ENCODE measurements at places on chromosomes 7 and 10.

DNA sequence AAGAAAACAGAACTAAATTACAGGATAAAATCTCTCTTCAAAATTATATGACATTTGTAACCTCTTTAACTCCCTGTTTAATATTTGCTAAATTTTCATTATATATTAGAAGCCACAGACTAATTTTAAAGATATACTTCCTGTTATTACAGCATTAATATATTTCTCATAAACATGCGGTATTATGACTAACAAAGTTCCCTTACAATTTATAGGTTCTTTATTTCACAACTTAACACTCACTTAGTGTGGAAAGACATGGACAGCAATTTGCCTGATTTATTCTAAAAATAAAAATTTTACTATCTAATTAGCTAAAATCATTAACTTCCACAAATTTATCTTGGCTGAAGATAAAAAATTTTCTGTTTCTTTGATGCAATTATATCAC is 29.0 kb downstream of the CTNNA3 start:
- DNase-seq, result peak; percentile 31

DNA sequence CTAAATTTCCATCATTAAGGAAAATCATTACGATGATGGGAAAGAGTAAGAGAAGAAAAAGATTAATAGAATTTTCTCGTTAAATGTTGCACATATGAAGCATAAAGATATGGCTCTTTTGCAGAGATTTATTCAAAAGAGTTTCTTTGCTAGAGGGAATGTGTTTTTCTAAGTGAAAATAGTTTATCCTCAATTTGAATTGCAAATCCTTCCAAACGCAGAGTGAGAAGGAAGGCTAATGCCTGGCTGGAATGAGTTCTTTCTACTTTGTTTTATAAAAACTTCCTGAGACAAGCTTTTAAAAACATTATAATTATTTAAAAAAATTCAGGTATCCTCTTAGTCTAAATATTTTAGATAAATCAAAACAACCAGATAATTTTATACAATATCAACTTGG is 14.2 kb downstream of the CYP26A1 start:
- no peak for DNase-seq

GRCh38 chr10:17109475-17110207 is 20.0 kb downstream of the CUBN start:
- peak; percentile 60 for DNase-seq

GRCh38 chr7:122887848-122888247 is 1.6 kb upstream of the CADPS2 start:
- no peak for DNase-seq

GRCh38 chr10:74869635-74870034 is 43.2 kb downstream of the KAT6B start:
- no peak for DNase-seq

- no peak for DNase-seq
These were observed 145.1 kb downstream of the PLXNA4 start for GRCh38 chr7:132430861-132431822.

GRCh38 chr10:125231116-125231812 is 70.9 kb upstream of the CTBP2 start:
- peak; percentile 96 for DNase-seq

DNA sequence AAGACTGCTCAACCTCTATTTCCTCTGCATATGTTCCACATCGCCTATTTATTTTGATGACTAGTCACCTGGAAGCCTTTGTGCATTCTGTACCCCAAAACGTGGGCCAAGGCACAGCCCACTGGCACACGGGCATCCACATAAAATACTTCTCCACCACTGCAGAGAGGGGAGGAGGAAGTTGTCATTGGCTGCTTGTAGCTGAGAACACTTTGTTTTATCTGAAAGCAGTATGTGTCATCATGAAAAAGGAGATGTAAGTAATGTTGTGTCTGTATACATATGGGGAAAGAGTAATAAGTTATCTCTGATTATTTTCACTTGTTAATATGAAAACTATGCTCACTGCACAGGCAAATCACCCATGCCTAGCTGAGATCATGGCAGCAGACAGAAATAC is 48.2 kb upstream of the AMPH start:
- peak; percentile 6 for DNase-seq

DNA sequence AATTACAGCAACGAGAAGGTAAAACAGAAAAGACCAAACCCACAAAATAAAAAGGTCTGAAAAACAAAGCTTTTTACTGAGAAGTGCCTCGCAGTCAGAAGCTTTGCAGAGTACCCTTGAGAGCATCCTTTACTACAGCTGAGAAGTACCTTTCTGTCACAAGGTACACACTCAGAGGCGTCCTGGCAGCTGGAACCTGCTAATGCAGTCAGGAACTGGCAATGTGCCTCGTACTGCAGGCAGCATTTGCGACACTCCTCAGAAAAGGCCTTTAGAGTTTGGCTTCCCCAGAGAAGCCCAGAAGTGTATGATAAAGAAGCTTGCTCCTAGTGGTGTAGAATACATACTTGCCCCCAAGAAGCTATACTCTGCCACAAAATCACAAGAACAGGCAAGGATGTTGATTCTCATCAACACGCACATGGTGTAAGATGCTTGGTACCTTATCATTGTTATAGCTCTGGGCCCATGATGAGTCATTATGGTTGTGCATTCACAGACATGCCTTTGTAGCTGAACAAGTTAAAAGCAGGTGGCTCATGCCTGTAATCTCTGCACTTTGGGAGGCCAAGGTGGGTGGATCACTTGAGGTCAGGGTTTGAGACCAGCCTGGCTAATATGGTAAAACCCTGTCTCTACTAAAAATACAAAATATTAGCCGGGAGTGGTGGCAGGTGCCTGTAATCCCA is 2.0 kb upstream of the GTPBP4 start:
- peak; percentile 87 for DNase-seq

DNA sequence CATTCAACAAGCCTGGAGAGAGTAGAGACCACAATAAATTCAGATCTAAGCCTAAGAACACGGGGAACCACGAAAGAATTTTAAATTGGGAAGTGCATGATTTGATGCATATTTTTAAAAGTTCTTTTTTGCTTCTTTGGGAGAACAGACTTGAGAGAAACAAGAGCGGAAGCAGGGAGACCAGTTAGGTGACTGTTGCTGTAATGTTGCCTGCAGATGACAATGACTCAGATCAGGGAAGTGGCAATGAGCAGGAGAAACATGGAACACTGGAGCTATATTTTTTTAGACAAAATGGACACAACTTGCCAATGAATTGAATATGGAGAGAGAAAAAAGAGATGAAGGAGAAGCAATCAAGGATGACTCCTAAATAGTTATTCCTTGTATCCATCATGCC is 125.1 kb downstream of the RAPGEF5 start:
- no peak for DNase-seq

DNA sequence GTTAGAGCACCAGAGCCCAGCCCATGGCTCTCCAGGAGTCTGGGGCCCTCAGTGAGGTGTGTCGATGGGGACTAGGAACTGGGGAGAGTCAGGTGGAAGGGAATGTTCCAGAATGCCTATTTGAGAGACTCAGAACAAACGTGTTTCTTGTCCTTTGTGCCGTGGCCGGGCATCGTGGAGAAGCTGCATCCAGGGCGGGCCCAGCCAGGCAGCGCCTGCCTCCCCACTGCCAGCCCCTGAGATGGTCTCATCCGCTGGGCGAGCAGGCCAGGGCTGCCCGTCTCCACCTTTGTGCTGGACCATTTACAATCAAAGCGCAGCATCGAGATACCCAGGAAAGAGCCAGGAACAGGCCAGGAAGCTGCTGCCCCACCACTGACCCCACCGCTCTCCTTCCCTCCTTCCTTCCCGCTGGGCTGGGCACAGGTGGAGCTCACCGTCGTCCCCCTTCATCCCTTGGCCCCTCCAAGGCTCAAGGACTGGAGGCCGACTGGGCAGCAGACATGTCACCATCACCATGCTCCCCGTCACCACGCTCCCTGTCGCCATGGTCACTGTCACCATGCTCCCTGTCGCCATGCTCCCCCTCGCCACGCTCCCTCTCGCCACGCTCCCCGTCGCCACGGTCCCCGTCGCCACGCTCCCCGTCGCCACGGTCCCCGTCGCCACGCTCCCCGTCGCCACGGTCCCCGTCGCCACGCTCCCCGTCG is 71.1 kb upstream of the ADGRA1 start:
- no peak for DNase-seq

DNA sequence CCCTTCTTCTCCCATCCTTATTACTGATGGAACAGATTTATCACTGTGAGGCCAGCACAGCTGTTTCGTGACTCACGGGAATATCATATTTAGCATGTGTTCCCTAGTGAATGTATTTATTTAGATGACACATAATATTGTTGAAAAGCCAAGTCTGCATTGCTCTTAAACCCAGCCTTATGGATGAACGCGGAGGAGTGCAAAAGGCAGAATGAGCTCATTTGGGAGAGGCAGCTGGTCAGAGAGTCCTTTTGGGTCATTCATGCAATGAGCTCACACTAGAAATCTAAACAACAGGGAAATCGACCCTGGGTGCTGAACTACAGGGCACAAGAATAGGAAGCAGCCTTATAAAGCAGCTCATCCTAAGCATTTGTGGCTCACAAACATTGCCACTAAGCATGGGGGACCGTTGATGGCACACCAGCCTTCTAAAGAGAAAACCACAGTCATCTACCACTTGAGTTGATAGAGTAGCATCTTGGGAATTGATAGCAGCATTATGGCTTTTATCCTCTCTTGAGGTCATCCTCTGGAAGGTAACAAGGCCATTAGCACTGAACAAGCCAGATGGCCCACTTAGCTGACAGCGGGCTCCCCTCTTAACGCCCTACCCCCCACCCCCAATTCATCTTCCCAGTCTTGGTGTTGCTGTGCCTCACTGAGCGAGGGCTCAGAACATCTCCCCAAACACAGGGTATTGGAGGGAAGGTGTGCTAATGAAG is 32.9 kb upstream of the SDK1 start:
- peak; percentile 96 for DNase-seq

- peak; percentile 100 for DNase-seq
These were observed 297.1 kb upstream of the NFE2L3 start for GRCh38 chr7:25854608-25855497.

DNA sequence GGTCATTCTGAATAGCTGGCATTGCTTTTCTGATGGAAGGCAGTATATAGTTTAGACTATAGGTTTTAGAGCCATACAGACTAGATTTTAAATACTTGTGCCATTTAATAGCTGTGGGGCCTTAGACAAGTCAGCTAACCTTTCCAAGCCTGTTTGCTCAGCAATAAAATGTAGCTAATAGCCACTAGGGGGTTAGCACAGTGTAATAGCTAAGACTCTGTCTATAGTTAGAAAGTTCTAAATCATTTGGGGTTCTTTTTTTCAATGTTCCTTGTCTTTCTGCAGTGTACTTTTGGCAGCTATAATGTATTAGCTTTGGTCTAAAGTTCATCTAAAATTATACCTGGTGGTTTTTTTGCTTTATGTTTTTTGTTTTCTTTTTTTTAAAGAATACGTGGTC is 7.5 kb upstream of the KIFBP start:
- peak; percentile 17 for DNase-seq

GRCh38 chr10:23343591-23344240 is 881 bp downstream of the C10orf67 start:
- DNase-seq, result no peak

DNA sequence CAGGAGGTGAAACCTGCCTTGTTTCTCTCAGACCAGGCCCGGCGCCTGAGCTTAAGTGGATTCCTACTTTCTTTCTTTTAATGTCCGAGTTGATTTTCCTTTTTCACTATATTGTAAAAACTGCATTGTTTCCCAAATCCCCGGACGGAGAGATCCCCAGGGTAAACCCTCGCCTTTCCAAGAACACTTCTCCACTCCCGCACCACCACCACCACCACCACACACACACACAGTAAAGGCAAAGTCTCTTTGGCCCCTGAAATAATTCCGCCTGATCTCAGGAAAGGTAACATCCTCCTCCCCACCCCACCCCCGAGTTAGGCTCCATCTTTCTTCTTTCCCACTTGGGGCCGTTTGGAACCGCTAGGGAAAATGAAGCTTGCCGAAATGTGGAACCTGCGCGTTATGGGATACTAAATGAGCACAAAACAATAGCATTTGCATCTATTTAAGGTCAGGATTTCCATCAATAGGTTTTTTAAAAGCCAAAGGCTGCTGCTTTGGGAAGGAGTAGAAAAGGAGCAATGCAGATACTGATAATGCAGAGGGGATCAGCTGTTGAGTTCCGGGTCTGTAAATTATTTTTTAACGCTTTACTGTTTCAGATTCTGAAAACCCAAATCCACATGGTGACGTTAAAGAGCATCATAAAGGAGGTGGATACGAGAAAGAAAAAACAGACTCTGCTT is 2.5 kb downstream of the HPSE2 start:
- no peak for DNase-seq

DNA sequence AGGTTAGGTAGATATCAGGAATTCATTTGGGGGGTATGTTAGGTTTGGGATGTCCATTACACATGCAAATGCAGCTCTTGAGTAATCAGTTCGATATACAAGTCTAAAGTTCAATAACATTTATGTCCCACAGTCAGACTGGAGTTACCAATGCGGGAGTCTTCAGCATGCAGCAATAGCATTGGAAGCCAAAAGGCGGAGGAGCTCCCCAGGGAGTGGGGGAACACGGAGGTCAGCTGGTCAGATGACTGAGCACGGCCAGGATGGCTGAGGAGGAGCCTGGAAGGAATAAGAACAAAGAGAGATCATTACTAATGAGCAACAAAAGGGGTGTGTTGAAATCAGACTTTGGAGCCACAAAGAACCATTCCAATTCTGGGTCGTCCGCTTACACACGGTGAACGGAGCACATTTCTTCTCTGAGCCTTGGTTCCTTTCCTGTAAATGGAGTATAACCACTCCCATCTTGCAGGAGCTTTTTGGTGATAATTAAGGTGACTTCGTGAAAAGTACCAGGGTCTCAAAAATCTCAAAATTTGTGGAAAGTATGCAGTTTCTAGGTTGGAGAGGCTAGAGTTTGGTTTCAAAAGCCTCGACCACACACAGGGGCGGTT is 478 bp upstream of the ZNF22 start:
- DNase-seq, result peak; percentile 74

DNA sequence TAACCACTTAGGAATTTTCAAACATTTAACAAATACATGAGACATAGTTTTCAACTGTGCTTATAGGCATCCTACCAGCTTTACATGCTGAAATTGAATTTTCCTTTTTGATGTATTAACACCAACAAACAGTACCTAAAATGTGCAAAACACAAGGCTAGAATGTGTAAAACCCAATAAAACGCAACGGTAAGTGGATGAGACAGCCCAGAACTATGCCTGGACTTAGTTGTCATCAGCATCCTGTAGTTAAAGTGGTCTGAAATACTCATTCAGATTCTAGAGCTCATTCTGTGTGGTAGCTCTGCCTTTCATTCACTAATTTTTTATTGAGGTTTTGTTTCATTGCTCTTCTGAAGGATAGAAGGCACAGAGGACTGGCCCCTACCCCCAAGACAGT is 137.1 kb downstream of the BMPER start:
- DNase-seq, result no peak

DNA sequence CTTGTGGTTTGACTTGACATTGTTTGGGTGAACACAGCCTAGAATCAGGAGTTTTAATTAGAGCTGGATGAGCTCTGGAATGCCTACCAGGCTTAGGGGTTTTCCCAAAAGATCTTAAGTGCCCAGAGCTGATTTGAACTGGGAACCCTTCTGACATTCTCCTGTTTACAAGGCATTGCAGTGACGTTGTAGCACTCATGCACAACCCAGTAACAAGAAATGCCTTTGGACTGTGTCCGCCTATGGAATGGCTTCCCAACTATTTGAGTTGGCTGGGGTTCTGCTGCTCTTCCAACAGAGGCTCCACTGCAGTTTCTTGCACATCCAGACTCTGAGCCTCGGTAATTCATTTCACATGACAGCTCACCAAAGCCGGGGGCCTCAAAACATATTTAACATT is 76.7 kb upstream of the MKX start:
- DNase-seq, result no peak

- DNase-seq, result no peak
These were observed 255.5 kb upstream of the YAE1 start for GRCh38 chr7:39310699-39311098.

GRCh38 chr10:96960872-96961271 is 128.8 kb downstream of the LCOR start:
- DNase-seq, result peak; percentile 8
